ENCODE measurements at places on chromosomes 11 and 22.

- no peak for DNase-seq
Measured at GRCh38 chr11:521177-521688, 14.1 kb downstream of the HRAS start.

DNA sequence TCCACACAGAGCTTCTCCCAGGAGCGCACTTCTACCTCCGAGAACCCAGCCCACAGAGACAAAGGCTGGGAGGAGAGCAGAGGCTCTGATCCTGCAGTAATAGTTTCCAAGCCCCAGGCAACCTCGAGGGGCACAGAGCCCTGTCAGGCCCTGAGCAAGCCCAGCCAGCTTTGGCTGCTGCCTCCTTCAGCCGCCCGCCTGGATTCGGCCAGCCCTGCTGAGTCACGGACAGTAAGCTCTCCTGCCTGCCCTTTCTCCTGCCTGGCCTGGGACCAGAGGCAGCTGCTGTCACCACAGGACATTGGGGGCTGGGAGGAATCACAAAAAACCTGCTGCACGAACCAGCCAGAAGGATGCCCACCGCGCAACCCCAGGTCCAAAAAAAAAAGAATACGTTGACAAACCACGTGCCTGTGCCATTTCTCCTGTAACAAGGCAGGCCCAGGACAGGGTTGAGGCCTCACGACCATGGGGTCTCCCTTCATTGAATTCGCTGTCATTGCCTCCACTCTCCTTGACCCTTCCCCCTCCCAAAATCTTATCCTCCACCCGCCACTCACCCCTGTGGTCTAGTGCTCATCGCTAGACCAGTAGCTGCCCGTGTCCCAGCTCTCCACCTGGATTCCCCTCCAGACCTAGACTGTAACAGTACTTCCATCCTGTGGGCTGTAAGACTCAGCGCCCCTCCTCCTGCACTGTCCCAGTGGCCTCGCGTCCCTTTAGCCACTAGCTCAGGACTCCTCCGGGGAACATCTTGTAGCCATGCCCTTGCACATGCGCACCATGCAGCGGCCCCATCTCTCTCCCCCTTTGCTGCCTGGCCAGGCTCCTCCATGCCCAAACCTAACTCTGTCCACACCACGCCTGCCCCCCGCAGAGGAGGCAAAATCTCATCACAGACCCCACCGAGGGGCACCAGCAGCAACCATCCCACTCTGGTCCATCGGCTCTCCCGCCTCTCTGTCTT is 7.4 kb upstream of the SLC22A12 start:
- no peak for DNase-seq

DNA sequence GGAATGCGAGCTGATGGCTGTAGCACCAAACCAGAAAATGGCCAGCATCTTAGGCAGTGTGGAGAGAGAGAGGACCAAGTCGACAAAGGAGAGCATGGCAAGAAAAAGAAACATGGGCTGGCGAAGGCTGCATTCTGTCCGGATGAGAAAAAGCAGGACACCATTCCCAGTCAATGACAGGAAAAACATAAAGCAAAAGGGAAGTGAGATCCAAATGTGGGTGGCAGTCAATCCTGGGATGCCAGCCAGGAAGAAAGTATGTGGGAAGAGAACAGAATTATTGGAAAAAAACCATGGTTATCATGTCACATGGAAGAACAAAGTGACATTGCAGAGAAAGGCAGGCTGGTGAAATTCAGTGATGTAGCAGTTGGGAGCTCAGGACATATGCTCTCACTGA is 36.9 kb upstream of the OR56A1 start:
- no peak for DNase-seq

DNA sequence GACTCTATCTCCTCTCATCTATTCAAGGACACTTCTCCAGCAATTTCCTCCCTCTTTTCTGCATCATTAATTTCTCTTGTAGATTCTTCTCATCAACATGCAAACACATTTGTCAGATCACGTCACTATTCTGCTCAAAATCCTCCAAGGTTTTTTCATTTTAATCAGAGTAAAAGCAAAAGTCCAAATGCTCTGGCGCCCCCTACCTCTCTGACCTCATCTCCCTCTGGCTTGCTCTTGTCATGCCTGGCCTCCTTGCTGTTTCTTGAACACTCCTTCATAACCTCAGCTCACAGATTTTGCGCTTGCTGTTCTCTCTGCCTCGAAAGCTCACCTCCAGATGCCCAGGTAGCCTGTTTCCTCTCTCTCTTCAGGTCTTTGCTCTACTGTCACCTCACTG is 22.4 kb downstream of the RTCB start:
- no peak for DNase-seq
